CMK (cell line): ENCODE measurements at places on chromosomes 16 and 17.
A peak's percentile ranks its signal among the peaks of the same experiment; 100 is the strongest.

DNA sequence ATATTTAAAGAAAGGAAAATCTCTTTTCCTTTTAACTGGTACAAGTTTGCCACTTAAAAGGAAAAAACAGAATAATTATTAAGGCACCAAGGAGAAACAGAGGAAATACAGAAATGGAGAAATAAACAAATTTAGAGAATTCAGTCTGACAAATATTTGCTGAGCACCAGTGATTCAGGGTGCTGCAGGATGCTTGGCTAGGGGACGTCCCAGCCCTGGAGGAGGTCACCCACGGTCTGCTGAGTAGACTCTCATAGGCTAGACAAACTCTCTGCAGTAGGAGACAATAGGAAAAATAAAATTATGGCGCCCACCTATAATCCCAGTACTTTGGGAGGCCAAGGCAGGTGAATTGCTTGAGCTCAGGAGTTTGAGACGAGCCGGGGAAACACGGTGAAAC lies 15.9 kb downstream of the C1QTNF1 start:
- no peak for DNase-seq

DNA sequence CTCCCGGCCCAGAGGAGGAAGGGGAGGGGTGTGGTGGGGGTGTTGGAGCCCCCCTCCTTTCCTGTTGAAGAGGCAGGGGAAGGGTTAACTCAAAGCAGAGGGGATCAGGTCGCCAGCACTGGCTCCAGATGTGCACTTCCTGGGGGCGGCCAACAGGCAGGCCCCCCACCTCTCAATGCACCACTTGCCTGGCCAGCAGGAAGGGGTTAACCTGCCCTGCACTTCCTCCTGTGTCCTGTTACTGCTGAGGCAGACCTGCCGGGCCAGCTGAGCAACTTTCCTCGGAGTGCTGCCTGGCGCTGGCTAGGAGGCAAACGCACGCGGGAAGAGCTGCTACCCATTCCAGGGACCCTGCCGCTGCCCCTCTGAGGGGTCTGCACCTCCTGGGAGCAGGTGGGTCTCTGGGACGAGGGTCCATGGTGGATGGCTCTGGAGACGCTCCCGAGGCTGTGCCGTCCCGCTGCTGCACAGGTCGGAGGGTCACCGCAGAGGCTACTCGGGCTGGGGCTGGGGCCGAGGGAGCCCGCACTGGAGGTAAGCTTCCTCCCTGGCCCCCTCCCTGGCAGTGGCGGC lies at the start of gene EPN3:
TSS of gene EPN3 (plus strand) at position 284 of the 573 bp plus-strand sequence. CDS start 3,822 bp downstream, outside the sequence.
- DNase-seq: no peak

GRCh38 chr16:27154705-27155521 lies 48.4 kb upstream of the KDM8 start:
- DNase-seq: no peak

DNA sequence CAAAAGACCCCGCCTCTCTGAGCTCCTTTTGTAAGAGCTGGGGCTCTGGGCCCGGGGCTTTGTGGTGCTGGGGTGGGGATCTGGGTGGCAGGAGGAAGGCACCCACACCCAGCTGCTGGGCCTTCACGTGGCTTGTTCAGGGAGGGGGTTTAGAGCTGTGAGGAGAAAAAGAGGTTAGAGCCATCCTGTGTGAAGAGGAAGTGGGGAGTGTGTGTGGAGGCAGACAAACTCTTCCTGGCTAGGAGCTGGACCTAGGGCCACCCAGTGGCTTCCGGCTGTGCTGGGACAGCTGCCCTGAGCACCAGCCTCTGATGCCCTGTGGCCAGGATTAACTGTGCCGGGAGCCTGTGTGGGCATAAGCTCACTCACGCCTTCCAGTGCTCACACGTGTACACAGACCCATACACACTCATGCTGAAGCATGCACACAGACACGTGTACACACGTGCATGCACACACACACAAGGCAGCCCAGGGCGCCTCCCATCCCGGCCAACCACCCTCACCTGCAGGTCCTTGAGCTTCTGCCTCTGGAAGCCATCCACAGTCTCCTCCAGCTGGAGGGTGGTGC lies 7.4 kb downstream of the CIBAR2 start:
- peak; percentile 71 for DNase-seq

DNA sequence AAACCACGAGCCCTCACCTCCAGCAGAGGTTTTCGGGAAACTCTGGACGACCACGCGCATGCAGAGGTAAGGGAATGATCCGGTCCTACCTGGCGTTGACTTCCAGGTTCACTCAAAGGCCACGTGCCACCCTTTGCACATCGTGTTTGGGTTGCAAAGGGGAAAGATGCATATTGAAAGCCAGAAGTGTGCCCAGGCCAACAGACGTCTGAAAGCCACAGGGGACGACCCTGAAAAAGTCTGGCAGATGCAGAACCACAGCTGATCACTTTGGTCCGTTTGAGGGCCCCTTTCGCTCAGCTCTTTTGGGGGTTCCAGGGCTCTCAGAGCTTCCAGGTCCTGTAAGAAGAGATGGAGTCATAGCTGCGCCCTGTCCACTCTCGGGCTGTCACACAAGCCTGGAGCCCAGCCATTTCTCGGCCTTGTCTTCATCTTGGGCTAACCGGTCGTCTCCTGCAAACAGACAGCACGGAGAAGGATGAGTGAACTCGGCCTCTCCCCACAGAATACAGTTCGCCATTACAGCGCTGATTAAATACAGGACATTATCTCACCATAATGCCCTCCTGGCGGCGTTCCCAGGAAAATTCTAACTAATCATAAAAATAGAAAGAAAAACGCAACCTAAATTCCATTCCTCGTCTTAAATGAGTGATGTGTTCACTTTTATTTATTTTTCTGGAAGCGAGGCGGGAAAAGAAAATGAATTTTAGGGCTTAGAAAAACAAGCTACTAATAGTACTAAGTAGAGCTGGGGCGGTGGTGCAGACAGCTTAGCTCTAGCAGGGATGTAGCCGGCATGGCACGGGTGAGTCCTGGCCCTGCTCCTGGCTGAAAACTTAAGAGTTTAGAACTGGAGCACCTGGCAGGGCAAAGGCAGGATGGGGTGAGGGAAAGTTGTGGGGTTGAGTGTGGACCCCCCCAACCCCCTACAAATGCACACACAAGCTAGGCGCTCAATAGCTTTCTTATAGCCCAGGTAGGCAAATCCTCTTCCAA lies 45.5 kb upstream of the ZFHX3 start:
- no peak for DNase-seq

DNA sequence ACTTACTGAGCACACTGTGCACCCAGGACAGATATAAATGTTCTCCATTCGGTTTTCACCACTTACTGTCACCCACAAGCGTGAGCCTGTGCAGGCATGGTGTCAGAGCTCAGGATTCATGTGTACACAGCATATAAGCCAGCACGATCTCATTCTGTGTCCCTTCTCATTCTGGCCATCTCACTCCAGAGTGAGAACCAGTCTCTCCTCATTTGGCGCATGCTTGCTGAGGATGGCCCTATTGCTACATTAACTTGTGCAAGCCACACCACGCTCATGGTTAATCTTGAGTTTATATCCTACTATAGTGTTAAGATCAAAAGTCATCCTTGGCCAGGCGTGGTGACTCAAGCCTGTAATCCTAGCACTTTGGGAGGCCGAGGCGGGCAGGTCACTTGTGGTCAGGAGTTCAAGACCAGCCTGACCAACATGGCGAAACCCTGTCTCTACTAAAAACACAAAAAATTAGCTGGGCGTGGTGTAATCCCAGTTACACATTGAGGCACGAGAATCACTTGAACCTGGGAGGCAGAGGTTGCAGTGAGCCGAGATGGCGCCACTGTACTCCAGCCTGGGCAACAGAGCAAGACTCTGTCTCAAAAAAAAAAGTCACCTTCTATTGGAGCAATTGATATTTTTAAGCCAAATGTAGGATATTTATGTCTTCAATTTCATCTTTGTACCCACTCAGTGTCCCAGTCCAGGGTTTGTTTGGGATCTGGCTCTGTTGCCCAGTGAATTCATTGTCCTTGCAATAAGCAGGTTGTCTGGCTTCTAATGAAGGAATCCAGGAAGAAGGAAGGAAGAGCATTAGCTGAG lies 20.9 kb downstream of the SOCS1 start:
- DNase-seq: no peak

- DNase-seq: peak; percentile 80
Observed at GRCh38 chr16:11297492-11298142, 16.5 kb upstream of the PRM1 start.

DNA sequence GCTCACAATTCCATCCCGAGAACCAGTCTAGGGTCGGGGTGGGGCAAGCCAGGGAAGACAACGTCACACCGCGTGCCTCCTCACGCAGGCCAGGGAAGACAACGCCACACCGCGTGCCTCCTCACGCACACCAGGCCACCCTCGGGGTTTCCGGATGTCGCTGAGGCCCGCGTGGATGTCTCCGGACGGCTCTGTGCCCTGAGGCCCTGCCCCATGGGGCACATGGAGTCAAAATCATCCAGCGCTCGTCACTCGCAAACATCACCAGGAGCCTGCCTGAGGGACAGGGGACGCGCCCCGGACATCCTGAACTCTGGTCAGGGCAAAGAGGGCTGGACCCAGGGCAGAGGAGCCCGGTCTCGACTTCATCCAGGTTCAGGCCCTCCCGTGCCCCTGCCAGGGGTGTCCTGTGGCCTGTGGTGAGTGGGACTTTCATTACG lies 3.7 kb downstream of the TMEM204 start:
- DNase-seq: no peak
